Activated naive CD4-positive, alpha-beta T cell treated with anti-CD3 and anti-CD28 coated beads for 36 hours (primary cell): ENCODE measurements at places on chromosomes 4 and X.

GRCh38 chr4:8582941-8583654 is 2.9 kb downstream of the GPR78 start:
- DNase-seq = no peak

DNA sequence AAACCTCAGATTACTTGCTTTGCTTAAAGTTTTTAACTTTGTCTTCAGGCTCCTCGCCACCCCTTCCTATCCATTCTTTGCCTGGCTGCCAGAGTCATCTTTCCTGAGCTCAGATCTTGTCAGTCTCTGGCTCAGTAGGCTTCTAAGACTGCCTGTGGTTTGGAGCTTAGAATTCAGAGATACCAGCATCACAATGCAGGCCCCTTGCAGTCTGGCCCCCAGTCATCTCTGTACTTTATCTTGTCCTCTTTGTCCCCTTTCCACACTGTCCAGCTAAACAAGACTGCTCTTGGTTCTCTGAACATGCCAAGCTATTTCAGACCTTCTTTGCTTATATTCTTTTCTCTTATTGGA is 3.0 kb downstream of the KIAA0232 start:
- DNase-seq = no peak

GRCh38 chr4:102606261-102606660 is 105.1 kb downstream of the NFKB1 start:
- DNase-seq = no peak

- no peak for DNase-seq
Observed at GRCh38 chrX:152822383-152823086, 8.0 kb downstream of the CETN2 start.

- no peak for DNase-seq
Observed at GRCh38 chr4:39823191-39823590, 125.3 kb downstream of the UBE2K start.

GRCh38 chr4:16801356-16801755 is 97.1 kb downstream of the LDB2 start:
- DNase-seq = no peak

- no peak for DNase-seq
Observed at GRCh38 chr4:167101035-167101434, 133.3 kb downstream of the SPOCK3 start.

DNA sequence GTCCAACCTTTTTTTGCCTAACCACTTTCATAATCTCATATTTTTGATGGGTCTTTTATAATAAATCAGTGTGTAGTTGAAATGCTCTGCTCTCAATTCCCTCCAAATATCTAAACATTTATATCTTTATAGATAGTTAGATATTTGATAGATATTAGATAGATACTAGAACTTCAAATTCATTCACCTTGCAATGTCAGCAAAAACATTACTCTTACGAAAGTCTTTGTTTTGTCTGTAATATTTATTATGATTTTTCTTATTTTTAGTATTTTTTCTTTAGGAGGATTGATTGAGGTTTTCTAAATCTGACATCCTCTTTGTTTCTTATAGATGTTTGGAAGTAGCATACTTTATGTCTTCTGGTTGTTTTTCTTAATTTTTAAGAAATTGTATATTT is 2563.6 kb downstream of the PCDH7 start:
- no peak for DNase-seq
